ENCODE measurements at places on chromosomes 5 and 9. TPM values are rescaled to one million over a fixed set of nuclear protein-coding genes. Genes with fewer than 3 reads are reported as not detected.

PRSS3 gene
- not detected for total RNA-seq

LCN6 gene
- total RNA-seq: 17.4 TPM

USP20 gene
- 11.6 TPM for total RNA-seq

KIAA1958 gene
- total RNA-seq: 4.9 TPM

IL5 gene
- total RNA-seq: not detected

AKNA gene
- 5.1 TPM for total RNA-seq

INSL4 gene
- total RNA-seq: not detected

PCA3 gene
- total RNA-seq: not detected

AIF1L gene
- total RNA-seq: 22.9 TPM

ENTR1 gene
- total RNA-seq: 23.3 TPM

DNA sequence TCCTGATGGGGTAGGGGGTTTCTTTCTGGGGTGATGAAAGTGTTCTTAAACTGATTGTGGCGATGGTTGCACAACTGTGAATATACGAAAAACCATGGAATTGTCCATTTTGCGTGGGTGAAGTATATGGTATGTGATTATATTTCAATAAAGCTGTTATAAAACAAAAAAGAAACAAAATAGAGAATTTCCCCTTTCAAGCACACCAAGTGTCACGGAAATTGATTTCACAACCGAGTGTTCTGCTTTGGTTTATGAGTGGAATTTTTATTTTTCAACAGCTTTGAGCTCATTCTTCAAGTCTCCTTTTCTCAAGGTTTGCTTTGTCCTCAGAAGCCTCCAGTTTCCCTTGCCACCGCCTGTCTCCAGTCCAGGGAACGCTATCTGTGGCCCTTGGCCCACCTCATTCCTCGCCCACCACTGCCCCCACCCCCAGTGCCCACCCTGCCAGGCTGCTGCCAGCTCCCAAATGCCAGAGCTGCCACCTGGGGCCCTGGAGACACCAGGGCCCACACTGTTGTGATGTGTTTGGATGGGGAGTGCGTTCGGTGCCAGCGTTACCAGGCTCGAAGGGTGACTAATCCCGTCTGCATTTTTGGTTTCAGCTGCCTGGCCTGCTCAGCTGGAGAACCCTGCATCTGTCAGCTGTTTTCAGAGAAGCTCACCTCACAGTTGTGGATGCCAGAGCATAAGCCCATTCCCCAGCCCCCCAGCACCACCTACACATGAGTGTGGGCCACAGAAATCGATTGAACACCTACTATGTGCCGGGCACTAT, 30.4 kb downstream of the DUSP1 start:
- peak; percentile 86 for DNase-seq

DNA sequence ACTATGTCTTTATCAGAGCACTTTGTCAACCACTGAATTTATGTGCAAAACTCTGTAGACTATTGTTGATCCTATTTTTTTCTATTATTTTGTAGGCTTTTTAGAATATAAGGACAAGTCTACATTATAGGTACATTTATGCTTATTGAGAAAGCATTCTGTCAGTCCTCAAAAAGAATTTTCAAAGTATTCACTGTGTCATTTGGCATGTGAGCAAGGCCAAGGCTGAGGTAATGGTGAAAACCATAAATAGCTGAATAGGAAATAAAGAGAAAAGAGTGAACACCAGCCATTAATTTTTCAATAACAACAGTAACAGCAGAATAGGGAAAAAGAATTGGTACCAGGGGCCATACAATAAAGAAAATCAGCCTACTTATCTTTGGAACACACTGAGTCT, 21.0 kb downstream of the SKIC3 start:
- DNase-seq: no peak

GRCh38 chr5:159187719-159188118, 21.6 kb downstream of the RNF145 start:
- no peak for DNase-seq

DNA sequence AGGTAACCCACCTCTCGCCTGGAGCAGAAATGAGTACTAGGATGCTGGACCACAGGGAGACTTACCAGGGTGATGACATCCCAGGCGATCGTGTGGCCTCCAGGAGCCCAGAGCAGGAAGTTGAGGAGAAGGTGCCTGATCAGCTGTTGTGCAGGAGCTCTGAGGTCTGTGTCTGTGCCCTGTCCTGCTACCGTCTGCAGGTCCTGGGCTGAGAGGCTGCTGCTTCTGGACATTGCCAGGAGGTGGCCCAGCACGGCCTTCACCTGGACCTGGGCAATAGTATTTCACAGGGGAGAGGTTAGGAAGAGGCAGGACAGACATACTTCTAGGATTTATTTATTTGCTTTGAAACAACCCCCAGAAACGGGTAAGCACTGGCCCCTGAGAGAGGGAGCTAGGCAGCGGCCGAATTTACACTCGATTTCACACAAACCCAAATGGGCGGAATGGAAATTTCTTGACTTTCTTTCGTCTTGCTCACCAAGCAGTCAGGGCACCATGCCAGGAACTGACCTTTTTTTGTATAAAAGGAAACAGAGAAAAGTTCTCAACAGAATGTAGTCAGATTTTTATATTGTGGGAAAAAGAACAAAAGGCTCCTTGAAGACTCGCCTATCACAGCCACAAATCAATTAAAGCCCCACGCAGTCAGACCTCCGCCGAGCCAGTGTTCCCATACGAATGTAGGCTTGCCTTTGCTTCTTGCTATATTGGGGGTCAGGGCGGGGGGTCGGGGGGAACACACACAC, 210.3 kb downstream of the FANCC start:
- no peak for DNase-seq

DNA sequence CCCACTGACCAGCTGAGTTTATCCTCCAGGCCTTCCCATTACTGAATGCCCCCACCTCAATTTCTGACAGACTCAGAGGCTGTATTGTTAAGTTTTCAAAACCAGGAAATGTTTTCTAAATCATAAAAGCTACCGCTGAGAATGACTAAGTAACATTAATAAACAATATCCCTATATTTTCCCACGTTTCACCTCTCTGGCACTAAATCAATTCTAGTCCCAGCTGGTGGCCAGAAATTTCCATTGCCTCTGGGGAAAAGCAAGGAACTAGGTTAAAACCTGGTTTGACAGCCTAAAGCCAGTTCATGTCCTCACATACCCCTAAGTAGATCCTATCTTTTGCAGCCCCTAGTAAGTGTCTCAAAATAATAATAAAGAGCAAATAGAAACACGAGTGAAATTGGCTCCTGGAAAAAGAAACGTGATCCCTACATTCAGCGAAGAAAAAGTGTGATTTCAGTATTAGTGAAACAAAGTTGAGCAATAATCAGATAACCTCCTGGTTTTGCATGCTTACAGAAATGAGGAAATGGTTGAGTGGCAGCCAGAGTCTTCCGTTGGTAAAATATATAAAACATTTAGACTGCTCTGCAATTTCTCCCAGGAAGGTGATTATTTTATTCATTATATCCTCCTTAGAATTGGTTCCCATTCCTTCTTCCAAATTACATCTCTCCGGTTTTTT, 110.9 kb downstream of the ESM1 start:
- DNase-seq: no peak

DNA sequence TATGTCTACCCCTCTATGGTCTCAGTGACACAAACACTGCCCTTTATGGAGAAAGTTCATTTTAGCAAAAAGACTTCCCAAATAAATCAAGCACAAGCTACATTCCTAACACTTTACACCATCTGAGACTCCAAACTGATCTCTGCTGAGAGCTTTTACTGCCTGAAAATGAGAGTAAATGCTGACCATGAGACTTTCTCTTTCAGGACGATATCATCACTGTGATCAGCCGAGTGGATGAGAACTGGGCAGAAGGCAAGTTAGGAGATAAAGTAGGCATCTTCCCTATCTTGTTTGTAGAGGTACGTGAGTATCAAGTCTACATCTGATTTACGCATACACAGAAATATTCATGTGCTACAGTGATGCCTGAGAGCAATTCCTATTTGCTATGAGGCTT, 67.5 kb downstream of the SH3RF2 start:
- no peak for DNase-seq

DNA sequence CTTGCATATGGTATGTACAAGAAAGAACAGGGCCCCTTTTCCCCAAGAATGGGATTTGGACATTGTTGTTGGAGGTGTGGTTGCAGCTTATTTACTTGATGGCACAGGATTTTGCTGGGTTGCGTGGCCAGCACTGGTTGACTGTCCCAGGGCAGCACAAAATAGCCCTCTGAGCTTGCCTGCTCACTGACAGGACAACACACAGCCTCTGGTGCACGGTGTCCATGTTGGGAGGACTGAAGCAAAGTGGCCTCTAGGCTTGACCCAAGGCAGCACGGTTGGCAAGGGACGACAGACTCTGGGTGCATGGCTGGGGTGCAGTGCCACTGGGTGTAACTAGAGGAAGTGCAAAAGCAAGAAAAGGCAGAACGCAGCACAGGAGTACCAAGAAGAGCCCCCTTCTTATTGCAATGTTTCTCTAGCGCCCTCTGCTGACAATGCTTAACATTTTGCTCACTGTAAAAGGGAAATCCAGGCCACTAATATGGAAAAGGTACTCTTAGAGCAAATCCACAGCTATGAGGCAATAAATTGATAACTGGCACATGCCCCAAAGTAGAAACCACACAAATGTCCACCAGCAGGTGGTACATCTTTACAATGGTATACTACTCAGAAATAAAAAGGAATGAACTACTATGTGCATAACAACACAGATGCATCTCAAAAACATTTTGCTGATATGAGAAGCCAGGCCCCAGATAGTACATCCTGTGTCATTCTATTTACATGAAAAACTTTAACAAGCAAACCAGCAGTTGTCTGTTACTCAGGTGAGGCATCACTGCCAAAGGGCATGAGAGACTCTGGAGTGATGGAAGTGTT, 47.4 kb upstream of the BARX1 start:
- DNase-seq: no peak

DNA sequence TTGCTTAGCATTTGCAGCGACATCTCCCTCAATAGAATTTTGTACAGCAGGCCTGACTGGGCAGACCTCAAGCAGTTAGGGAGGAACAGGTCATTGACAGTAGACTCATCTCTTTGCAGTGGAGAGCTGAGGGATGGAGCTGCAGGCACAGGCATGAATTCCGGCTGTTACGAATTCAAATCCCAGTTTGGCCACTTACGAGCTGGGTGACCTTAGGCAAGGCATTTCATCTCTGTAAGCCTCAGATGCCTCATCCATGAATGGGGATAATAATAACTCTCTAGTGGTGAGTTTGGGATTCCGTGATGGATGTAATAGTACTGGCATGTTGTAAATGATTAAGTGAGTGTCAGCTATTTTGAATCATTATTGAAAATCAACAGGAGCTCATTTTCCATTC, 195.3 kb downstream of the SEMA6A start:
- no peak for DNase-seq

DNA sequence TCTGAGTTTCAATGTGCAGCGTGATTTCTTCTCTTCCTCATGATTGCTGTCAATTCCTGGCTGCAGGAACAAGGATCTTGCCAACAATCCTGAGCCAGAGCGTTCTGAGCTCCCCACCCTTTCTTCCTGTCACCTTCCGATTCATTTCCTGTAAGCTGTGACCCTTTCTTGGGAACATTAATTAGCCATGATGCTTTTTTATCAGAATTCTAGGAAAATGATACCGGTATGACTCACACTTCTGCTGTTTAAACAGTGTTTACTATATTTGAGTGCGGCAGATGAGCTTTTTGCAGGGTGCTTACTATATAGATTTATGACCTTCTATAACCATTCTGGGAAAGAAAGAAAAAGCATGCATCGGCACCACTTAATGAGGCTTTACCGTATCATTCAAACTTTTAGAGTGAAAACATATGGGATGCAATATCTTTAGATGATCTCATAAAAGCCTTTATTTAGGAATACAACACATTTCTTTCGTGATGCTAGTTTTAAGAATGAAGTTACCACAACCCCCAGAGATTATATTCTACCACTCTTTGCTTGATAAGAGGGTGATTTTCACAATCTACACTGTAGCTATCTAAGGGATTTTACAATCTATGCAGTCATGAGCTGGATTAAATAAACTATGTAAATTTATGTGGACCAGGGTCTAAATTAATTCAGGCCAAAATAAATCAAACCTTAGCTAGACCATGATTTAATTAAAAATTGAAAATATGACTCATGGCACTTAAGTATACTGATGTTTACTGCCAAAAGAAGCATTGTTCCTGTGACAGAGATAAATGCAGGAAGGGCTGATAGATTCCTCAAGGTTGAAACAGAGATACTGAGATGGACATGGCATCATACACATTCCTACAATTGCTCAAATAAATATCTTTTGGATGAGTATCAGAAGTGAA, 38.0 kb upstream of the OSMR start:
- no peak for DNase-seq

DNA sequence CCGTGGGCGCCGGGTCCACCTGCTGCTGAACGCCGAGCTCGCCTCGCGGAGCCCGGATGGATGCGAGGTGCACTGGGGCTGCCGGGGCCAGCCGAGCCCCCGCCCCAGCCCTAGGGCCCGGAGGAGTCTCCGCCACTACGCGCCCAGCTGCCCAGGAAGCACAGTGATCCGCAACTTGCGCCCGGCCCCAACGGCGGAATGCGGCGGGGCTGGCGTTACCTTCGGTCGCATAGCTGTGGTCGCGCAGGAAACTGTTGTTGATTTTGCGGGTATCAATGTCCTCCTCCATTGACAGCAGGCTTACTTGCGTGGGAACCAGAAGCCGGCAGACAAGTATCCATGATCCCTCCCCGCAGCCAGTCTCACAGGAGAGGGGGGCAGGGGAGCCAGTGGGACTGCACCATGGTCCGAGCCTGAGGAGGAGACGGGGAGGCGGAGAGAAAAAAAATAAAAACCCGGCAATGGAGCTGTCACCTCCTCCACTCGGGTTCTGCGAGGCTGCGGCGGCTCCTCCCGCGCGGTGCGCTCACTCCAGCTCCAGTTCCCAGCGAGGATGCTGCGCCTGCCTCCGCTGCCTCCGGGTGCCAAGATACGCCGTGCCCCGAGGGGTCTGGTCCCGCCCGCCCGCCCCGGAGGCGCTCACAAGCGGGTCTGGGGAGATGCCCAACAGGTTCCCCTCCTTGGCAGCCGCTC, 628 bp downstream of the PPP2R2B start:
- DNase-seq: peak; percentile 32

DNA sequence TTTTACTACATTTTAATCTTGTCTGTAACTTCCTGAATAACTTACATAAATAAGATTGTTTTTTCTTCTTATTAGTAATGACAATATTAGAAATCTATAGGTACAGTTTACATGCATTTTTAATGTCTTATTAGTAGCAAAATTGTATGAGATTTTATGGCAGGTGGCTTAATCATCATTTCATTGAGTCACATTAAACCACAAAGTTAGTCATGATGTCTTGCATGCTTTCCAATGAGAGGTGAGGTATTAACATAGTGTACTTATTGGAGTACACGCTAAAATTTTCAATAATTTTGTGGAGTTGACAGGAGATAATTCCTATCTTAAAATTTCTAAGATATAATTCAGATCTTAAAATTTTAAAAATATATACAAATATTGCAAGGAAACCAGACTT, 989.6 kb upstream of the ARRDC3 start:
- no peak for DNase-seq

Data from left ventricle myocardium superior (tissue), 1 donor.